ENCODE measurements at places on chromosomes 7 and 10. TPM values are rescaled to one million over a fixed set of nuclear protein-coding genes. Genes with fewer than 3 reads are reported as not detected.

DNA sequence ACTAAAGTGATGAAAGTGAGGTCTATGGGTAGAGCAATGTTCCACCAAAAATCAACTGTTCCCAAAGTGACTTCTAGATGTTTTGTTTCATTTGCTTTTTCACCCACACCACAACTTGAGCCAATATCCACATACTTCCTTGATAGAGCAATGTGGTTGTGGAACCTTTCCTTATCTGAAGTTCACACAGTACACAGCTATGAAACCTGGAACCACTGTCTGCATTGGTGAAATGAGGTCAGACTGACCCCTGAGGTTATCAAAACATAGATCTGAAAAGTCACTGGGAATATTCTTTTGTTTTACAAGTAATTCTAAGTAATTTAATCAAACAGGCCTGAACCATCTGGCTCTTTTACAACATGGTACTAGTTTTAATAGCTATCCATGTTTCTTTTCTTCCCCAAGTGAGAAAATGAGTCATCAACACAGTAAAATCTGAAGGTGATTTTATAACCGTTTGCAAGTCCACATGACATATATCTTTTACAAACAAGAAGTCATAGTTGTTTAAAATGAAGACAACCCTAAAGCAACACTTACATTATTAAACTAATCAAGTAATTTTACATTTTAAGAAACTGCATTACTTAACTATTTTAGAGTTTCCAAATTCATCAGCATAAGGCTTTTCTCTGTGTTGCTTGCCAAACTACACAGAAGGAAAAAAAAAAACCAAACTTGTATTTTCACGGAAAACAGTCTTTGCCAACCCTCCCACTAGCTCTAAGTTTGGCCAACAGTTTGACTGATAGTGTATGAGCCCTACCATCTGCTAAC lies 80.3 kb downstream of the LRRC17 start:
- H3K36me3 ChIP-seq, result no peaks in the 10 kb centered on the region
- H3K4me1 ChIP-seq, result peaks cover 8% of the 10 kb centered on the region
- no peaks in the 10 kb centered on the region for H3K27me3 ChIP-seq
- H3K27ac ChIP-seq, result no peak overlapping the region
- no peak for DNase-seq
- no peak overlapping the region for H3K4me3 ChIP-seq

GRCh38 chr10:28219251-28219650 lies 83.6 kb downstream of the MPP7 start:
- DNase-seq, result no peak
- H3K4me1 ChIP-seq, result peaks cover 6% of the 10 kb centered on the region
- no peaks in the 10 kb centered on the region for H3K36me3 ChIP-seq
- H3K4me3 ChIP-seq, result no peak overlapping the region

DNA sequence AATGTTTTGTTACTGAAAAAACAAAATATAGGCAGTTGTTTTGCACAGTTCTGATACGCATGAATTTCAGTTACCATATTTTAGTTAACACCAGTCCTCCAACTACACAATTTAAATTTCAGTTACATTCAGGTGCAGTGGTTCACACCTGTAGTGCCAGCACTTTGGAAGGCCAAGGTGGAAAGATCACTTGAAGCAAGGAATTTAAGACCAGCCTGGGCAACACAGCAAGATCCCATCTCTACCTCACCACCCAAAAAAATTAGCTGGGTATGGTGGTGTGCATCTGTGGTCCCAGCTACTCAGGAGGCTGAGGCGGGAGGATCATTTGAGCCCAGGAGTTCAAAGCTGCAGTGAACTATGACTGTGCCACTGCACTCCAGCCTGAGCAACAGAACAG lies 45.3 kb downstream of the ABI1 start:
- H3K4me3 ChIP-seq, result no peak overlapping the region
- H3K36me3 ChIP-seq, result peaks cover 24% of the 10 kb centered on the region
- peaks cover 14% of the 10 kb centered on the region for H3K4me1 ChIP-seq
- peak; percentile 11 for DNase-seq

DNA sequence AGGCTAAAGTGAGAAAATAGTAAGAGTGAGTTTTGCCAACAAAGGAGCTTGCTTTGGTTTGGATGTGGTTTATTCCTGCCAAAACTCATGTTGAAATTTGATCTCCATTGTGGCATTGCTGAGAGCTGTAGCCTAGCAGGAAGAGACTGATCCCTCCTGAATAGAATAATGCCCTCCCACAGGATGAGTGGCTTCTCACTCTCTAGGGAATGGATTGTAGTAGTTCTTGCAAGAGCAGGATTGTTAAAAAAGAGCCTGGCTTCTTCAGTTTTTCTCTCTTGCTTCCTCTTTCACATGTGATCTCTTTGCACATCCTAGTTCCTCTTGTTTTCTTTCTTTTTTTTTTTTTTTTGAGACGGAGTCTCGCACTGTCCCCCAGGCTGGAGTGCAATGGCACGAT lies 34.4 kb downstream of the ASAH2 start:
- H3K4me1 ChIP-seq, result no peaks in the 10 kb centered on the region
- peaks cover 24% of the 10 kb centered on the region for H3K27me3 ChIP-seq
- H3K36me3 ChIP-seq, result no peaks in the 10 kb centered on the region

GRCh38 chr7:25379351-25380300 lies 151.3 kb upstream of the NPVF start:
- H3K4me3 ChIP-seq, result no peak overlapping the region
- H3K36me3 ChIP-seq, result no peaks in the 10 kb centered on the region
- DNase-seq, result no peak
- H3K27ac ChIP-seq, result no peak overlapping the region
- H3K27me3 ChIP-seq, result peaks cover 21% of the 10 kb centered on the region

GRCh38 chr10:50387007-50387731 lies 135.9 kb upstream of the ASAH2 start:
- no peak for DNase-seq
- no peaks in the 10 kb centered on the region for H3K27me3 ChIP-seq
- no peak overlapping the region for H3K4me3 ChIP-seq

GRCh38 chr7:121078701-121079227 lies 90.3 kb downstream of the CPED1 start:
- H3K4me3 ChIP-seq, result no peak overlapping the region
- H3K4me1 ChIP-seq, result no peaks in the 10 kb centered on the region
- H3K27ac ChIP-seq, result no peak overlapping the region
- H3K27me3 ChIP-seq, result peaks cover 16% of the 10 kb centered on the region
- H3K36me3 ChIP-seq, result no peaks in the 10 kb centered on the region

The PON1 gene
- not detected for total RNA-seq

The FRMD4A gene
- total RNA-seq, result 0.98 TPM

All from activated CD4-positive, alpha-beta T cell treated with anti-CD3 and anti-CD28 coated beads, Interleukin-2, amount 10 ng/mL, durations not matched to agents 24 days and 14 days (primary cell).